ENCODE measurements at places on chromosomes 2 and 18. TPM values are rescaled to one million over a fixed set of nuclear protein-coding genes. Genes with fewer than 3 reads are reported as not detected.

DNA sequence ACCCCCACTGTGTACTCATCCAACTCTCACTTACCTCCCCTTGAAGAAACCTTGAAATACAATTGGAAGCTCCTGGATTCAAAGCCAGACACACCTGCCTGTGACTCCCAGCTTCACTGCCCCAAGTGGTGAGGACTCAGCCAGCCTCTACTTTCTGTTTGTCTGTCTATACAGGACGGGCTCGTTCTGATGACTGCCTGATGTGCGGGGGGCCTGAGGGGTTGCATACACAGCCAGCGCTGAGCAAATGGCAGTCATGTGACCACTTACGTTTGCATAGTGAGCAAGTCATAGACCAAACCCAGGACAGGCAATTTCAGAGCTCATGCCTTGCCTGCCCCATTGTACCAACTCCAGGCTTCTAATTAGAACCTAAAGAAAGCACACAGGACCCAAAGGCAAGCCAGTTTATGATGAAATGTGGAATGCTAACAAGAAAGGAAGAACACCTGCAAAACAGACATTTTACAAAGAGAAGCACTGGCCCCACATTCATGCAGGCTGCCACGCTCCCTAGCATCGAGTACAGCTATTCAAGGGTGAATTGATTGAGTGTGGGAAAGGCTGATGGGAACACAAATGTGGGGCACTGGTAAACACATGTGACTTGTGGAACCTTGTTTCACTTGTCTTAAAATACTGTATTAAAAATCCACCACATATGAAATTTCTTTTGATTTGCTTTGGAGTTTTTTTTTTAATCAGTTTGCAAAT is 137.8 kb downstream of the LNPK start:
- no peaks in the 10 kb centered on the region for H3K36me3 ChIP-seq
- H3K4me1 ChIP-seq: no peaks in the 10 kb centered on the region
- DNase-seq: no peak
- H3K27me3 ChIP-seq: no peaks in the 10 kb centered on the region

- no peaks in the 10 kb centered on the region for H3K36me3 ChIP-seq
- H3K4me1 ChIP-seq: no peaks in the 10 kb centered on the region
- H3K27ac ChIP-seq: no peak overlapping the region
- no peak overlapping the region for H3K4me3 ChIP-seq
- no peaks in the 10 kb centered on the region for H3K27me3 ChIP-seq
- no peak for DNase-seq
Measured at GRCh38 chr18:66013969-66014368, 263.2 kb downstream of the CDH7 start.

- no peak overlapping the region for H3K4me3 ChIP-seq
- no peaks in the 10 kb centered on the region for H3K4me1 ChIP-seq
- no peak overlapping the region for H3K27ac ChIP-seq
- DNase-seq: no peak
- no peaks in the 10 kb centered on the region for H3K27me3 ChIP-seq
Measured at GRCh38 chr18:36536426-36536825, 238.9 kb downstream of the FHOD3 start.

DNA sequence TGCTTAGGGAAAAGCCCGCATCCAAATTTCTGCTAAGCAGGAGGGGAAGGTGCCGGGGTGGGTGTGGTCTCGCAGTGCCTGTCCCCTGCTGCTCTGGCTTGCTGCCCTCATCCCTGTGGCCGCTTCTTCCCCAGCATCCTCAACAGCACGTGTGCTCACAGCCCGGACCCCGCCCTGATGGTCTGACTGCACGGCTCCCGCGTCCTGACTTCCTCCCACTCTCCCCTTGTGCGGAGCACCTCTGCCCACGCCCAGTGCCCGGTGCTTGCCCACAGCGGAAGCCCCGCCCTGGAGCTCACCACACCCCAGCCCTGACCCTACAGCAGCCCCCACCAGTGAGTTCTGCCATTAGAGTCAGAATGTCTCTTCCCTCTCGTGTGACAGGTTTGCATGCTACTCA is 277.9 kb downstream of the NDUFA10 start:
- no peaks in the 10 kb centered on the region for H3K27me3 ChIP-seq
- H3K4me1 ChIP-seq: no peaks in the 10 kb centered on the region
- no peak for DNase-seq

DNA sequence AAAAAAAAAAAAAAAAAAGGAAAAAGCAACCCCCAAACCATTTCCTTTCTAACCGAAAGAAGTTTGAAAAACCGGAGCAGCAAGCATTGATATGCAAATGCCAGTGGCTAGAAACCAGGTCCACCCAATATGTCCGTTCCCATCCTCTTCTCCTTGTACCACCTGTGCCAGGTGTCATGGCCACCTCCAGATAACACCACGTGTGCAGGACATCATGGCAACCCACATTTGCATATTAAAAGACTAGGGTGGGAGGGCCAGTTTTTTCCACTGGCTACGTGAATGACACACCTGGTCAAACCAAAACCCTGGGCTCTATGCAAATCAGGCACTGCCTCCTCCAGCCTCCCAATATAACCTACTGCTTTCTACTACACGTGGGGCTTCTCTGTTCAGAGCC is 303.3 kb upstream of the GULP1 start:
- H3K4me1 ChIP-seq: no peaks in the 10 kb centered on the region
- DNase-seq: no peak
- H3K36me3 ChIP-seq: no peaks in the 10 kb centered on the region

DNA sequence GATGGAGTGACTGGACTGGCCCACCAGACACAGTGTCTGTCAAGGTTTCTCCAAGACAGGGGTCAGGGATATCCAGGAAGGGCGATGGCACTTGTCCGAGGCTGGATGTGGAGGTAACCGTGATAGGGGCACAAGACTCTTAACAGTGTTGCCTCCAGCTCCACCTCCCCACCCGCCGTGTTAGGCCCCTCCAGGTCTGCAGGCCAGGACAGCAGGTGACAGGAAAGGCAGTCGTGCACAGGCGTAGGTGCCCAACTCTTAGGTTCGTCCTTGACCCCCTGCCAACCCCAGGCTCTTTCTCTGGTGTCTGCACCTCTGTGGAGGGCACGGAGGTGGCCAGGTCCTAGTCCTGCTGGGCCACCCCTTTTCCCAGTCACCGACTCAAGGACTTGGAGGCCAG is 10.1 kb downstream of the ITM2C start:
- H3K4me3 ChIP-seq: no peak overlapping the region
- no peaks in the 10 kb centered on the region for H3K36me3 ChIP-seq
- no peaks in the 10 kb centered on the region for H3K27me3 ChIP-seq
- peaks cover 54% of the 10 kb centered on the region for H3K4me1 ChIP-seq
- no peak overlapping the region for H3K27ac ChIP-seq

Gene TCF4
- 181 TPM for total RNA-seq

Gene C1QL2
- total RNA-seq: not detected

Gene PHLPP1
- total RNA-seq: 5.1 TPM
